ENCODE measurements at places on chromosomes 12 and 14. TPM values are rescaled to one million over a fixed set of nuclear protein-coding genes. Genes with fewer than 3 reads are reported as not detected.
A peak's percentile ranks its signal among the peaks of the same experiment; 100 is the strongest.

DNA sequence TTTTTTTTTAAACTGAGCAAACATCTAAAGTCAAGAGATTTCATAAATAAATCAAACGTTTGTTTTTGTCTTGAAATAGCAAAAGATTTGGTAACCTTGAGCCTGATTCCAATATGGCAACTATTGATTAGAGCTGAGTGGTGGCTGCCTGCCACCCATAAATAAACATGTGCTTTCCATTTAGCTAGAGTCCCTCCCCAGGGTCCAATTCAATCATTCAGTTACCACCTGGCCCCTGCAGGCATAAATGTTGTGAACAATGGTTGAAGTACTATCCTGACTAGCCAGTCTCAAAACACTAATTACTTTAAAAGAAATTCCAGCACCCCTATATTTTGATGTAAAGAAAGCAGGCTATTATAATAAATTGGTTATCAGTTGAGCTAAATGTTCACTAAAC is 129.7 kb upstream of the GRIP1 start:
- no peak for DNase-seq

The ZNF891 gene
- total RNA-seq = 2.3 TPM

The KLRF1 gene
- 0.73 TPM for total RNA-seq

DNA sequence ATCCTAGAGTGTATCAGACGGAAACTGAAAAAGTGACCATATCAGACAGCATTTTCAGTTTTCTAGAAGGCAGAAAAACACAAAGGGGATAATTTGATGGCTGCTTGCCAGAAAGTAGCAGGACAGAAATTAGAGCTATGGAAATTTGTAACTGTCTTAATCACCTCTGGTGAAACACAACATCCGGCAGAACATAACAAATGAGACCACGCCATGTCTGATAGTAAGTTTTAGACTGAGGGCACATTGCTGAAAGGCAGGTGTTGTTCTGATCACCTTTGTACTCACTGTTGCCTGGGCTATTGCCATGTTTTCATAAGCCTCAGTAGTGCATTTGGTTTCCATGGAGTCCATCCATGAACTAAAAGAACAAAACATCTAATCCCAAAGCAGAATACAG is 290.3 kb downstream of the PAWR start:
- no peak for DNase-seq

The BEGAIN gene
- 1.1 TPM for total RNA-seq

The GZMB gene
- 2.4 TPM for total RNA-seq

The EGLN3 gene
- 72.8 TPM for total RNA-seq

The WNT5B gene
- 10.8 TPM for total RNA-seq

The CLMN gene
- total RNA-seq = 132 TPM

The KDM2B gene
- total RNA-seq = 18.3 TPM

DNA sequence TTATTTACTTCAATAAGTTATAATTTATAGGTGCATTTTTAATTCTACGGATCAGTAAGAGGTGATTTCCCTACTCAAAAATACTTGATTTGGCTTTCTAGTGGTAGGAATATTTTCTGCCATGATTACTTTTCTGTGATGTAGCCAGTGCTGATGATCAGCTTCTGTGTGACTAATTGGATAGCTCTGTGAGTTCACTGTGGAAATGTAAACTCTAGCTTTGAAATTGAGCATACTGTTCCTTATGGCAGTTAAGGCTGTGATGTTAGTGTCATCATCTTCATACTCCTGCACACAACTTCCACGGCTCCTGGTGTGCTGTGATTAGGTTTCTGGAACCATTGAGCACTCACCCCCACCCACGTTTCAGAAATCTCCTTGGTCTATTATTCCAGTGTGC is 48.2 kb downstream of the PLEKHA5 start:
- no peak for DNase-seq

The GAS2L3 gene
- 22.9 TPM for total RNA-seq

The ETFBKMT gene
- total RNA-seq = 7.0 TPM

- DNase-seq = peak; percentile 74
Measured at GRCh38 chr12:123131879-123132402, 18.9 kb downstream of the PITPNM2 start.

- no peak for DNase-seq
Measured at GRCh38 chr12:70278945-70279344, 35.7 kb downstream of the CNOT2 start.

DNA sequence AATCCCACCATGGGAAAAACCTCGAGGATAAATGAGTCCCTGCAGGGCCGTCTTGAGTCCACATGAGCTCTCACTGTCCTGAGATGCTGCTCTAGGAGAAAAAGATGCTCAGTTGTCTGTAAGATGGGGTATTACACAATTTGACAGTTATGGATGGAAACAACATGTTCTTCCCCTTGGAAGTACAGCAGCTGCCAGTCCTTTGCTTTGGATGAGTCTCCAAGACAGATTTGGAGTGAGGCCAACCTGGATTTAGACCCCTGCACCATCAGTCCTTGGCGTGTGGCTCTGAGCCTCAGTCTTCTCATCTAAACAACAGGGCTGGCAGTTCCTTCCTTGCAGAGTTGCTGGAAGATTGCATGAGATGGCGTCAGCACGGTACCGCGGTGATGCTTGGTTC is 309.1 kb upstream of the FKBP4 start:
- DNase-seq = no peak

DNA sequence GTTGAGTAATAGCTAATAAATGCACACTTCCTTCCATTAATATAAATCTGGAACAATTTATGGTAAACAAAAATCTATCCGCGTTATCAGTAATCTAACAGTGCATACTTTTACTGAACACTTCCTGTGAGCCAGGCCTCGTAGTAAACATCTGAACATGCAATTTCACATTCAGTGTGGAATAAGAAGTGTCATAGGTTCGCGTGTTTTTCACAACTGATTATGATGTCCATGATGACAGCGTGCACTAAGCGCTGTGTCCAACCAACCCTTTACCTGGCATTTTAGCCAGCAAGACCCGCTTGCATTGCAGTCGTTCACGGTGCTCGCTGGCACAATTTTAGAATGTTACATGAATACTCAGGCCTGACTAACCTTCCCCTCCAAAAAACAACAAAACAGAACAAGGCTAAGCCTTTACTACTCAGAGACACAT is 2.1 kb downstream of the PNMA1 start:
- DNase-seq = no peak

The HCAR3 gene
- 1.6 TPM for total RNA-seq

DNA sequence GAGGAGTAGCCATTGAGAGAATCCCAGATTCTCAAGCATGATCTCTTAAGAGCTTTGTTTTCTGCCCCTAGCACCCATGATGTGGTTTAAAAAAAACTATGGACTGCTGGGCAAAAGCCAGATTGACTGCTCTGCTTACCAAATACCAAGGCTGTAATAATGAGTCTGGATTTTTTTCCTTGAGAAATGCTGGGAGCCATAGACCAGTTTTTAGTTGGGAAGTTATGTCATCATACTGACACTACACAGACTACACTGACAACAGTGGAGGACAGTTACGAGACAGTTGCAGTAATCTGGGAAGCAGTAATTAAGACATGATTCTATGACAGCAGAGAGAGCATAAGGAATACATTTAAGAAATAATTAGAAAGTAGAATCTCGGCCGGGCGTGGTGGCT is 35.8 kb downstream of the SPATA7 start:
- no peak for DNase-seq

The CLEC1A gene
- 0.67 TPM for total RNA-seq

DNA sequence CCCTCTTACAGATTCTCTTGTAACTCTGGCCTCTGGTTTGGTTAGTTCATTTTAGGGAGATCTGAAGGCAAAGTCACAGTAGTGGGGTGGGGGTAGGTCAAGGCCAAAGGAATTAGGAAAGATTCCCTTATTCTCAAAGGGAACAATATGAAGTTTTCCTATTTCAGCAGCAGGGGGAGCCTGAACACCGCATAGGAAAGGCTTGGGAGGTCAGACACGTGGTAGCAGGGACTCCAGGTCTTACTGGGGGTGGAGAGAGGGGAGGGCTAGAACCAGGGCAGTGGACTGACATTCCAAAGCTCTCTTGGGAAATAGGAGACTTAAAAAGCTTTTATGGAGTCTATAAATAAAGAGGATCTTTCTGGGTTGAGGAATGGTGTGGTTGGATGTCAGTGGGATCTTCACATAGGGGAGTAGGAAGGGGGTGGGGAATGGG is 1.3 kb downstream of the ZC3H10 start:
- peak; percentile 61 for DNase-seq

DNA sequence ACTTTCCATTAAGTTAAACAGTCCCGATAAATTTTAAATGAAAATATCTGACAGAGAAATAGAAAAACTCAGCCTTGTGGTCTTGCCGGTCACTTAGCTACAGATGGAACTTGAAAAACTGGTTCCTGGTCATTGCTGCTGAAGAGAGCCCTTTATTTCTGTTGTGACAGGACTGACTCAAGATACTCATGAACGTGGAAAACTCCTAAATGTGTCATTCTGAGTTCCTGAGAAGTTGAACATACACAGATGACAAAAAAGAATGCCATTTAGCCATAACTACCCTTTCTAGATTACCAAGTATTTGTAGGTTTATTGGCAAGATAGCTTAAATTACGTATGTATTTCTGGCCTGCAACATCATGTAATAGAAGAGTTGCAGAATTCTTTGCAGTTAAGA is 134.2 kb downstream of the HMGA2 start:
- no peak for DNase-seq

GRCh38 chr12:72974954-72975555 is 702.9 kb downstream of the TRHDE start:
- no peak for DNase-seq

The TRPV4 gene
- total RNA-seq = 0.92 TPM

- DNase-seq = no peak
Measured at GRCh38 chr12:28328967-28329366, 138.7 kb downstream of the CCDC91 start.

GRCh38 chr12:84166812-84167211 is 745.8 kb downstream of the SLC6A15 start:
- no peak for DNase-seq

GRCh38 chr12:5391653-5392052 is 40.3 kb upstream of the NTF3 start:
- DNase-seq = no peak

DNA sequence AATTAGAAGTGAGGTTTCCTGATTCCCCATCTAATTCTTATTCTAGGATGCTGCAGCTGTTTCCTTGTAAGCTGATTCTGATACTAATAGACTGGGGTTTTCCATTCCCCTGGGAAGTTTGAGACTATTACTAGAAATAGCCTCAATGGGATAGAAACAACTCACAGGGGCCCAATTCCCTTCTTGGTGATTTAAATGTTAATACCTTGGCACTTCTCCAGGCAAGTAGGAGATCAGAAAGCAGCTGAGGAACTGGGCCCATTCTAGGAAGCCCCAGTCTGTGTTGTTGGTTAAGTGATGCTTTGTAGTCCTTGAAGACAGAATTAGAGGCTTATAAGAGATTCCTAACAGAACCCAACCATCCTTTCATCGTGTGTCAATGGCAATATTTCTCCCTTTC is 407.0 kb upstream of the SEL1L start:
- no peak for DNase-seq

- DNase-seq = no peak
Measured at GRCh38 chr12:110555577-110556406, 27.3 kb downstream of the PPTC7 start.

DNA sequence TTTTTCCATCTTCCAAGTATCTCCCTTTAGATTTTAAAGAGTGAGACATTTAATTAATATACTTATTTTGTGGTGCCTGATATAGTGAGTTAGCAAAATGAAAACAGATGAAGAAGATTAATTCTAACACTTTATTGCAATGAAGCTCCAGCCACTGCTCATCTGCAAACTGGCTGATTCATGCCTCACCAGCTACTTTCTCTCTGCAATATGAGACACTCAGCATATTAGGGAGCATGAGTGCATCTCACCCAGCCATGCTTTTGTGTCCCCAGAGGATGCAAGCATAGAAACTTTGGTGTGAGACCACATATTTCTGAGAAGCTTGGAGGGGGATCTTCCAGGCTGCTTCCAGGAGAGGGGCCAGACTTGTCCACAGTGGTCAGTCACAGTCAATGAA is 148.6 kb downstream of the BMP4 start:
- DNase-seq = no peak

- DNase-seq = no peak
Measured at GRCh38 chr12:101838628-101839323, 8.0 kb upstream of the GNPTAB start.

- DNase-seq = no peak
Measured at GRCh38 chr12:105499205-105499604, 168.7 kb downstream of the C12orf75 start.

DNA sequence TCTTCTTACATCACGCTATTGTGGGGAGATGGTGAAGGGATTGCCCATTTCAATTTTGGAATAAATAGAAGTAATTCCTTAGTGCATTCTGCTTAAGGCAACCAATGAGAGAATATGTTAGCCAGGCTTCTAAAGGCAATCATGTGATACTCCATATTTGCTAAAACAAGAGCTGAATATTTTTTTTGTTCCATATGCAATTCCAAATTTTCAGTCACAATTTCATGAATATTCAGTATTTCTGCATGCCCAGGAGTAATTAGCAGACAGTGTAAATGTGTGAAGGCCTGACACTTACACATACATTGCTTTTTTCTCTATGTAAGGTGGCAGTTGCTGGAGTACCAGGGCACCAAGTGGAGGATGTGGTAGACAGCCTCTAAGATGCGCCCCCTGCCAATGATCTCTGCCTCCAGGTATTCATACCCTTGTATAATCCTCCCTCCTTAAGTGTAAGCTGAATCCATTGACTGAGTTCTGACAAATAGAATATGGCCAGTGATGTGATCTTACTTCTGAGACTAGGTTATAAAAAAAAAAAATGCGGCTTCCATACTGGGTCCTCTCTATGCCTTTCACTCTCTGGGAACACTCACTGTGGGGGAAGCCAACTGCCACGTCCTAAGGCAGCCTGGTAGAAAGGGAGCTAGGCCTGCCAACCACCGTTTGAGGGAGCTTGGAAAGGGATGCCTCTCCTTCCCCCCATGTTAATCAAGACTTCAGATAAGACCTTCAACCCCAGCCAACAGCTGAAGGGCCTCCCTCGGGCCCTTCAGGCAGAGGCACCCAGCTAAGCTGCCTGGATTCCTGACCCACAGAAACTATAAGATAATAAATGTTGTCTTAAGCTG is 62.7 kb upstream of the PTGR2 start:
- no peak for DNase-seq

- DNase-seq = no peak
Measured at GRCh38 chr12:4643747-4644146, 5.1 kb downstream of the AKAP3 start.

All from mucosa of descending colon (tissue), 3 donors.